ENCODE measurements at places on chromosomes 5 and 9.

DNA sequence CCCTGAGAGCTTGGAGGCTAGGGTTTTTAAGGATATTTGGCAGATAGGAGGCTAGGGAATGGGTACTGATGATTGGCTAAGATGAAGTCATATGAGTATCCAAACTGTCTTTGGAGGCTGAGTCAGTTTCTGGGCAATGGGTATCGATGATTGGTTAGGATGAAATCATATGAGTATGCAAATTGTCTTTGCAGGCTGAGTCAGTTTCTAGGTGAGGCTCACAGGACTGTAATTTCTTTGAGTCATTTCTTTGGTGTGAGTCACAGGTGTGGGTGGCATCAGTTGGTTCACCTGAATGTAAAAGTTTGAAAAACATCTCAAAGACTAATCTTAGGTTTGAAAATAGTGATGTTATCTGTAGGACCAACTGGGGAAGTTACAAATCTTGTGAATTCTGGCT, 1068.0 kb downstream of the NR2F1-AS1 start:
- DNase-seq = no peak

DNA sequence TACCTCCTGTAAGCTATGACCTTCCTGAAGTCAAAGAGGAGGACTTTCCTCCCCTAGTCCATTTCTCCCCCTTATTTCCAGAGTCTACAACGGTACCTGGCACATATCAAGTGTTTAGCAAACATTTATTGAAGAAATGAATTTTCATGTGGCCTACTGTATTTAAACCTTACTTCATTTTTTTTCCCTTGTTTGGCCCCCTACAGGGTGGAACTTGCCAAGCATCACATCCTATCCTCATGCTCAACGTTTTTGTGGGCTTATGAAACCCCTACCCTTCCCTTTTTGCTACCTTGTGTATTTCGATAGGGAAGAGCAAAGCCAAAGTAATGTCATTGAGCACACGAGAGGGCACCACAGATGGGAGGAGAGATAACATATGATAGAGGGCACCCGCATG, 1857.8 kb upstream of the WWC1 start:
- no peak for DNase-seq

- no peak for DNase-seq
Measured at GRCh38 chr5:39164016-39164415, 55.3 kb downstream of the FYB1 start.

- DNase-seq = peak; percentile 19
Measured at GRCh38 chr9:120891245-120891883, 14.4 kb upstream of the PHF19 start.

DNA sequence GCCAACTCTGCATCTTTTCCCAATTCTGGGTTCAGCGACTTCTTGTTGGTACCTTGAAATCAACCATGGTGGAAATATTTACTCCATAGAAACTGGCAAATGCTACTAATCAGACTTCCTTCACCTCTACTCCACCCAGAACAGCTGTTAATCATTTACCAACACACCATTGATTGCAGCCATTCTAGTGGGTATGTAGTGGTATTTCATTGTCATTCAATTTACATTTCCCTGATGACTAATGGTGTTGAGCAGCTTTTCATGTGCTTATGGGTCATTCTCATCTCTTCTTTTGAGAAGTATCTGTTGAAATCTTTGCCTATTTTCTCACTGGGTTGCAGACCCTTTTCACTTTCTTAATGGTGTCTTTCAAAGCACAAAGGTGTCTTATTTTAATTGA, 122.4 kb upstream of the MSX2 start:
- no peak for DNase-seq

DNA sequence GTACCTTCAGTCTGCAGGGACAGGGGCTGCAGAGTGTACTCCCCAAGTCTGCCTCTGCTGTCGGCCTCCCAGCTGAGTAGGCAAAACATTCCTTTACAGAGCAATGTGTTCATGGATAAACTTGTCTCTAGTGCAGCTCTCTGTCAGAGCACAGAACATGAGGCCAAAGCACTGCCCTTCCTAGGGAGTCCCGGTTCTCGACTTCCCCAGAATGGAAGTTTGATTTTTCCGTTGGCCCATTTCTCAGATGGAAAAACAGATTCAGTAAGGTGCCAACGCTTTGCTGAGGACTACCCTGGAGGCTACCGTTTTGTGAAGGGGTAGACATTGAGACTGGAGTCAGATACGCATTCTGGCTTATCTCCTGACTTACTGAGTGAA, 422 bp upstream of the TRIM32 start:
- no peak for DNase-seq

DNA sequence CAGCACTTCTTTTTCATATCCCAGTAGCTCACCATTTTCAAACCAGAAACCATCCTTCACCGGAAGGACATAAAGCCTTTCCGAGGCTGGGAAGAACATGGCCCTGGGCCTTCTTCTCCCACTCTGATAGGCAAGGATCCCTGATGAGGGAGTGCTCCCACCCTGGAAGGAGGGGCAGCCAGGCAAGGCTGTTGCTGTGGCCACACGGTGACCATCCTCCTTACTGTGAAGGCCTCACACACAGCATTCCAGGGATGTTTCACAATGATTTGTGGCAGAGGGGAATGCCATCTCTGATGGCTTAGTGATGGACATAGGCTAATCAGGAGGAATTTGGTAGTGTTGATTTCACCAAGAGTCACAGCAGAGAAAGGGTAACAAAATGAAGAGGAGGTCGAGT, 130.7 kb downstream of the ADAMTS12 start:
- DNase-seq = no peak

GRCh38 chr9:132381966-132382541, 24.6 kb downstream of the TTF1 start:
- DNase-seq = no peak

DNA sequence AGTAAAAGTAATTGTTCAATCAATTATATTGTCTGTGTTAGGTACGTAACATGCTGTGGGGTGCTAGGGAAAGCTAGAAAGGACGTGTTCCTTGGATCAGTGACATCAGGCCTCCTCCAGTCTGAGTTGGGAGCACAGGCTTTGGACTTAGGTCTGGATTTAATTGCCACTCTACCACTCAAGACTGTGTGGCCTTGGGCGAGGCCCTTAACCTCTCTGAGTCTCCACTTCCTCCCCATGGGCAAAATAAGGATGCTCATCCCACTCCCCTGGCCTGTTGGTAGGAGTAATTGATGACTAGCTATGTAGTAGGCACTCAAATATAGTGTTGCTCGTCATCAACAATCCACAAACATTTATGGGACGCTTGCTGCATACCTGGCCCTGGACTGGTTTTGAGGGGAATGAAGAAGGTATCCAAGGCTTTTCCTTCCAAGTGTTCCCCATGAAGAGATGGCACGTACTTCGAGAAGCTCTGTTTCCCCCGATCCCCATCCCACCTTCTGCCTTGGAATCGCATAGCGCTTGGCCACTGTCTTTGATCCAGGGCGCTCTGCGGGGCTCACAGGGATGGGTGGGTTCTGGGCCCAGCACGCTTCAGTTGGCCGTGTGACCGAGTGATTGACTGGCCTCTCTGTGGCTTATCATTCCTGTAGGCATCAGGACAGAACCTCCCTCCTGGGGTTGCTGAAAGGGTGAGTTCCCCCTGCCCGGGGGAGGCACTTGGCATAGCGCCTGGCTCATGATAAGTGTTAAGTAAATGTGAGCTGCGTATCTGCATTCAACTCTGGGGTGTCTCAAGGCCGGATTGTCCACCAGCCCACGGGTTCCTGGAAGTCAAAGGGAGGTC, 8.1 kb downstream of the FGF18 start:
- DNase-seq = no peak

GRCh38 chr5:179802950-179803562, 3.6 kb downstream of the MGAT4B start:
- no peak for DNase-seq

- DNase-seq = no peak
Measured at GRCh38 chr5:139906661-139907060, 111.1 kb downstream of the PSD2 start.

GRCh38 chr9:93577975-93578682, 1.7 kb downstream of the PHF2 start:
- no peak for DNase-seq

All from lung microvascular endothelial cell (primary cell).